ENCODE measurements at places on chromosomes 16 and 17. TPM values are rescaled to one million over a fixed set of nuclear protein-coding genes. Genes with fewer than 3 reads are reported as not detected.

Gene HEATR9
- 0.14 TPM for total RNA-seq

Gene ZSWIM7
- total RNA-seq: 11.0 TPM

Gene APOH
- total RNA-seq: not detected

Gene MAPT
- 0.37 TPM for total RNA-seq

Gene ADAP2
- total RNA-seq: 0.86 TPM

Gene POLR3K
- total RNA-seq: 89.8 TPM

Gene CD68
- total RNA-seq: 3.2 TPM

Gene CCL13
- total RNA-seq: not detected

Gene CDH5
- not detected for total RNA-seq

Gene ITGB3
- not detected for total RNA-seq

GRCh38 chr16:1144476-1145382 lies 8.2 kb upstream of the CACNA1H start:
- DNase-seq: no peak
- no peak overlapping the region for H3K4me3 ChIP-seq
- H3K36me3 ChIP-seq: no peaks in the 10 kb centered on the region
- no peak overlapping the region for H3K27ac ChIP-seq
- H3K27me3 ChIP-seq: no peaks in the 10 kb centered on the region
- H3K4me1 ChIP-seq: no peaks in the 10 kb centered on the region

DNA sequence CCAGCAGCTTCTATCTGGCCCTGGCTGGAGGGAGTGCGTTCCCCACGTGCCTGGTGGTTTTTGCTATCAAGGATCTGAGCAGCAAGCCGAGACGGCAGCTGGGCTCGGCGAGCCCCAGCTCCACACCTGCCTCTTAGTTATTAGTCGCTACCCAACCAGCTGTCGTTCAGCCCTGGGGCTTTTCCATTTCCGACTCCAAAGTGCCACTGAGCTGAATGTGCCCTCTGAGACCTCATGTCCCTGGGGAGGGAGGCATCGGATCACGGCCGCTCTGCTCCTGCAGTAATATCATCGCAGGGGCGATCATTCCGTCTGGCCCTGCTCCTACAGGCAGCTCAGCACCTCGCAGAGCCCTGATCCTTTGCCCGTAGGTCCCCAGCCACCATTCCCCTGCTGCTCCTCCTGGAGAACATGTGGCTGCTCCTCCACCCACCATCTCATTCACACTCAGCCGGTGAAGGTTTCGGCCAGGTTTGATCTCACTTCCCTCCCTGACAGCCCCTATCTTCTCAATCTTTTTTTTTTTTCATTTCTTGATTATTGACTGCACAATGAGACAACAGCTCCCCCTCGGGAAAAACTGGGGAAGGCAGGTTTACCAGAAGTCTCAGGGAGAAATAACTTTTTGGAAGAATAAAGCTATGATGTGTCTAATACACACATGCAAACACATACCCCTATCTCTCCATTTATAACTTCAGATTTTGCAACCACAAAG lies 86.7 kb downstream of the ZFHX3 start:
- peaks cover 6% of the 10 kb centered on the region for H3K27me3 ChIP-seq
- H3K4me3 ChIP-seq: no peak overlapping the region
- no peak overlapping the region for H3K27ac ChIP-seq
- no peaks in the 10 kb centered on the region for H3K4me1 ChIP-seq

DNA sequence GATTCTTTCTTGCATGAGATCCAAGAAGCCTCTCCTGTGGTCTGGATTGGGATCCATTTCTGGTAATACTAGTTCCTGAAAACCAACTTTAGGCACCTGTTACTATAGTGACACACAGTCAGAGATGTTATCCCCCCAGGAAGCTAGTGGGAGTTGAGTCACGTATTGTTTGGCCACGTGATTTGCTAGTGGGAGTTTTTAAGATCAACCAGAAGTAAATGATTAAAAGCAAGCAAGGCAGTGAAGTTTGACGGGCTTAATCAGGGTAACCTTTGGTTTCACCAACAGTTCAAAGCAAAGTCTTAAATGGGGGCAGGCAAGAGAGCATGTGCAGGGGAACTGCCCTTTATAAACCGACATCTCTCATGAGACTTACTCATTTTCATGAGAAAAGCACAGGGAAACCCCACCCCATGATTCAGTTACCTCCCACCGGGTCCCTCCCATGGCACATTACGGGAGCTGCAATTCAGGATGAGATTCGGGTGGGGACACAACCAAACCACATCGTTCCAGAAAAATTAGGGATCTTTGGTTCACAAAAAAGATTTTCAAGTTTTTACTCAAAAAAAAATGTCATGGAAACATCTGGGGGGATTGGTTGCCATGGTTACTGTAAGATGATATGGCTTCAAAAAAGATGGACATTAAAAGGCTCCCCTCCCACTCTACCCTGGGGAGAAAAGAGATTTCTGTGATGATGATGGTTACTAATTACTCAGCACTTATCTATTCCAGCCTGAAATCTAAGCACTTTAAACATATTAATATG lies 483.1 kb upstream of the ERCC4 start:
- H3K4me1 ChIP-seq: no peaks in the 10 kb centered on the region
- no peak for DNase-seq
- H3K4me3 ChIP-seq: no peak overlapping the region
- no peaks in the 10 kb centered on the region for H3K36me3 ChIP-seq
- no peaks in the 10 kb centered on the region for H3K27me3 ChIP-seq
- H3K27ac ChIP-seq: no peak overlapping the region

DNA sequence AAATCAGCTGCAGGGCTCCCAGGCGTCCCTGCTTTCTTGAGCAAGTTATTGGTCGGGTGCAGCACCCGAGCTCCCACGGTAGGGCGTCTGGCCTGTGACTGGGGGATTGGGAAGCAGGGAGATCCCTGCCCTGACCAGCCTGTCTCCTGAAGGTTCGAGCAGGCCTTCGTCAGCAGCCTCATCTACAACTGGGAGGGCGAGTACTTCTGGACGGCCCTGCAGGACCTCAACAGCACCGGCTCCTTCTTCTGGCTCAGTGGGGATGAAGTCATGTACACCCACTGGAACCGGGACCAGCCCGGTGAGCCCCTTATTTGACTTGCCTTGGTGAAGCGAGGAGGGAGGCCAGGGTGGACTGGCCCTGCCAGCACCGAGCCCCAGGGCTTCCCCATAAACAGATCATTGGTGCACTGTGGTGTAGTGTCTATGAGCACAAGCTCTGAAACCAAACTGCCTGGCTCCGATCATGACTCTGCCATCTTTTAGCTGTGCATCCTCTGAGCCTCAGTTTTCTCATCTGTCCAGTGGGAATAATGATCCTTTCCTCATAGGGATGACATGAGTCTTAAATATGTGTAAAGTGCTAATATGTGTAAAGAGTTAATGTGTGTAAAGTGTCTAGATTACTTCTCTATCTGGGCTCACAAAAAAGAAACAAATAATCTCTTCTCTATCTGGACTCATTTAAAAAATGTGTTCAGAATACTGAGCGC lies 48.9 kb downstream of the MRC2 start:
- no peaks in the 10 kb centered on the region for H3K4me1 ChIP-seq
- DNase-seq: no peak
- no peaks in the 10 kb centered on the region for H3K27me3 ChIP-seq
- no peaks in the 10 kb centered on the region for H3K36me3 ChIP-seq

DNA sequence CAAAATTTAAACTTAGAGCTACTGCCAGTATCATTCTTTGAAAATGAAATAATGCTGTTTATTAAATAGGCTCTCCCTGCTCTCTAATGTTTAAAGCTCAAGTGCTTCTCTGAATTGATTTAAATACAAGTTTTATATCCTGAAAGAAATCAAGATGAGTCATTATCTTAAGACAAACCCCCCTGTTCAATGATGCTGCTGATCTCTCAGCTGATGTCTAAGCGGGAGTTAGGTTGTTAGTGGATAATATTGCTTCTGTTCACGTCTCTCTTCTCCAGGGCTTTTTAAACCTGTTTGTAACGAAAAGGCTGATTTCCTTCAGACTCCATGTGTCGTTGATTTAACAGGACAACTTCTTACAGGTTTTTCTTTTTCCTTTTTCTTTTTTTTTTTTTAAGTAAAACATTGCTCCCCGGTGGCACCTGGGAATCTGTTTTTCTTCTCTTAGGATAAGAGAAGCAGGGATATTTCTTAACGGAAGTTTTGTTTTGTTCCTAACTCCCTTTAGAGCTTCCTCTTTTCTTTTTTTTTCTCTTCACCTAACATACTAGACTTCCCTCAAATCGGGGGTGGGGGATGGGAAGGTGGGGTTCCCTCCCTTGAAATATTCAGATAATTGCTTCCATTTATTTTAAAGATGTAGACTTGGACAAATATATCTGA lies 807 bp upstream of the LYRM9 start:
- DNase-seq: no peak
- peak overlapping the region; percentile 10 for H3K27ac ChIP-seq

- H3K4me3 ChIP-seq: no peak overlapping the region
- no peaks in the 10 kb centered on the region for H3K4me1 ChIP-seq
- H3K27ac ChIP-seq: no peak overlapping the region
- DNase-seq: no peak
- no peaks in the 10 kb centered on the region for H3K36me3 ChIP-seq
- H3K27me3 ChIP-seq: peaks cover 21% of the 10 kb centered on the region
These were observed 2.3 kb downstream of the CCL11 start for GRCh38 chr17:34287875-34288274.

DNA sequence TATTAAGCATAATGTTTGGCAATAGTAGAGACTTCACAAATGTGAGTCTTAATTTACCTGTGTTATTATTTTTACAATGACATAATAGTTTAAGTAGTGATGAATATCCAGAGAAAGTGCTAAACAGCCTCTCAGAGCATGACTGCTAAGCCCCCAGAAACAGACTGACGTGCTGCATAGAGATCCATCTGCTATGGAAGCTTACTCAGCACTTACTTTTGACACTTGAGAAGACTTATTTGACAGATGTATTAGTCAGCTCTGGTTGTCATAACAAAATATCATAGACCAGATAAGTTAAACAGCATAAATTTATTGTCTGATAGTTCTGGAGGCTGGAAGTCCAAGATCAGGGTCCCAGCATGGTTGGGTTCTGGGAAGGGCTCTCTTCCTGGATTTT lies 334.9 kb upstream of the MON1B start:
- no peaks in the 10 kb centered on the region for H3K4me1 ChIP-seq
- no peak overlapping the region for H3K4me3 ChIP-seq
- no peaks in the 10 kb centered on the region for H3K27me3 ChIP-seq
- no peak for DNase-seq

- no peak overlapping the region for H3K4me3 ChIP-seq
- H3K36me3 ChIP-seq: no peaks in the 10 kb centered on the region
- no peak for DNase-seq
- no peaks in the 10 kb centered on the region for H3K4me1 ChIP-seq
- no peak overlapping the region for H3K27ac ChIP-seq
These were observed 3.5 kb downstream of the KRT40 start for GRCh38 chr17:40980596-40980995.

- DNase-seq: no peak
- H3K4me1 ChIP-seq: no peaks in the 10 kb centered on the region
- no peak overlapping the region for H3K27ac ChIP-seq
- no peaks in the 10 kb centered on the region for H3K36me3 ChIP-seq
These were observed 218.1 kb upstream of the FOXF1 start for GRCh38 chr16:86292171-86292775.

- peaks cover 38% of the 10 kb centered on the region for H3K4me1 ChIP-seq
- no peak for DNase-seq
- H3K4me3 ChIP-seq: peak overlapping the region; percentile 89
These were observed 15.9 kb upstream of the ARHGAP17 start for GRCh38 chr16:25031132-25031440.

GRCh38 chr17:2223617-2223927 lies 80.0 kb downstream of the SMG6 start:
- H3K4me1 ChIP-seq: peaks cover 43% of the 10 kb centered on the region
- no peaks in the 10 kb centered on the region for H3K27me3 ChIP-seq
- peaks cover 18% of the 10 kb centered on the region for H3K36me3 ChIP-seq
- H3K27ac ChIP-seq: peak overlapping the region; percentile 88
- peak overlapping the region; percentile 43 for H3K4me3 ChIP-seq
- no peak for DNase-seq

GRCh38 chr16:85446951-85447692 lies 166.0 kb upstream of the GSE1 start:
- peaks cover 3% of the 10 kb centered on the region for H3K4me1 ChIP-seq
- no peaks in the 10 kb centered on the region for H3K36me3 ChIP-seq
- no peak overlapping the region for H3K4me3 ChIP-seq
- H3K27me3 ChIP-seq: peaks cover 3% of the 10 kb centered on the region

GRCh38 chr17:386141-386876 lies 33.7 kb upstream of the RPH3AL start:
- H3K4me1 ChIP-seq: peaks cover 13% of the 10 kb centered on the region
- DNase-seq: peak; percentile 90
- H3K27ac ChIP-seq: no peak overlapping the region
- peaks cover 3% of the 10 kb centered on the region for H3K36me3 ChIP-seq
- H3K4me3 ChIP-seq: peak overlapping the region; percentile 81

- H3K36me3 ChIP-seq: peaks cover 3% of the 10 kb centered on the region
- H3K27ac ChIP-seq: no peak overlapping the region
- peaks cover 7% of the 10 kb centered on the region for H3K27me3 ChIP-seq
- H3K4me1 ChIP-seq: peaks cover 9% of the 10 kb centered on the region
- peak overlapping the region; percentile 85 for H3K4me3 ChIP-seq
- no peak for DNase-seq
These were observed 6.7 kb downstream of the ALOX12B start for GRCh38 chr17:8080799-8081219.

DNA sequence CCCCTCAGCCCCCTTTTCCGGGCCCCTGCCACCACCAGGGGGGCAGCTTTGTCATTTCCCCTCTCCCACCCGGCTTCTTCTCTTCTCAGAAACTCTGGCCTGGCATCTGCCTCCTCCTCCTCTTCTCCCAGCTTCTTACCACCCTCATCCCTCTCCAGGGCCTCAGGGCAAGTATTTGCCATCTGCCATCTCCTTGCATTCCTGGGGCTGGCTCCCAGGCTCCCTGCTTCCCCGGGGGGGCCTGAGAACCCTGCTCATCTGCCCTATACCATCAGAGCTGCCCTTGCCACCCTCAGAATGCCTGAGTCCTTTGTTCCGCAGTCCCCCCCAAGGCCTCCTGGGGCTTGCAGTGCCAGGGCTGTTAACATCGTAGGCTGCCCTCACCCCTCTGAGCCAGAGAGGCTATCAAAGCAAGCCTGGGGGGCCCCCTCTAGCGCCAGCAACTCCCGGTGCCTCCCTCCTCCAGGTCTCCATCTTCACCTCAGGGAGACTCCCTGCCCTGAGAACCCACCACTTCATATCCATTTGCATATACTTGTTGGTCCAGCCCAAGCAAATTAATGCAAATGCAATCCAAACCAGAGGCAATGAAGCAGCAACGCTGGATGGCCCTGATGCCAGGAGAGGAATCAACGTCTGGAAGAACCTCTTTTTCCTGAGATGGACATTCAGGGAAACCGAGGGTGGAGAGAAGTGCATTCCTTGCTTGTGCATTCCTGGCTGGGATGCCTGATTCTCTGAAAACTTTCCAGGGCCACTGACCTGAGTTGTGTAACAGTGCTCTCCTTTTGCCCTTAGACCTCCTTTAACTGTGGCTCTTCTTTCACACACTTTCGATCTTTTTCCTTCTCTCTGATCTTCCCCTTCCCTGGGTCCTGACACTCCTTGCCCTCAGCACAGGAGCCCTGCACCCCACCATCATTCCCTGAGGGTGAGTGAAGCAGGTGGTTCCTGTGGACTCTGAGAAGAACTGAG lies 20.7 kb upstream of the SP2 start:
- peaks cover 6% of the 10 kb centered on the region for H3K4me1 ChIP-seq
- H3K4me3 ChIP-seq: no peak overlapping the region
- H3K27ac ChIP-seq: no peak overlapping the region

- DNase-seq: peak; percentile 75
- peak overlapping the region; percentile 54 for H3K4me3 ChIP-seq
- peak overlapping the region; percentile 78 for H3K27ac ChIP-seq
- peaks cover 24% of the 10 kb centered on the region for H3K4me1 ChIP-seq
- no peaks in the 10 kb centered on the region for H3K36me3 ChIP-seq
These were observed 7.4 kb downstream of the CIBAR2 start for GRCh38 chr16:85104821-85105391.

GRCh38 chr16:80586476-80586875 lies 45.7 kb downstream of the DYNLRB2 start:
- H3K27me3 ChIP-seq: peaks cover 6% of the 10 kb centered on the region
- peak overlapping the region; percentile 43 for H3K4me3 ChIP-seq
- H3K4me1 ChIP-seq: peaks cover 60% of the 10 kb centered on the region
- H3K27ac ChIP-seq: peak overlapping the region; percentile 72
- H3K36me3 ChIP-seq: peaks cover 37% of the 10 kb centered on the region
- DNase-seq: no peak

Measured in activated CD4-positive, alpha-beta T cell treated with anti-CD3 and anti-CD28 coated beads, Interleukin-2, amount 10 ng/mL, durations not matched to agents 24 days and 14 days (primary cell).